ENCODE measurements at places on chromosomes 11 and 22.

- DNase-seq = no peak
These were observed 47.2 kb upstream of the CD5 start for GRCh38 chr11:61054927-61055562.

GRCh38 chr22:29193021-29193420 is 12.7 kb upstream of the EMID1 start:
- DNase-seq = no peak

DNA sequence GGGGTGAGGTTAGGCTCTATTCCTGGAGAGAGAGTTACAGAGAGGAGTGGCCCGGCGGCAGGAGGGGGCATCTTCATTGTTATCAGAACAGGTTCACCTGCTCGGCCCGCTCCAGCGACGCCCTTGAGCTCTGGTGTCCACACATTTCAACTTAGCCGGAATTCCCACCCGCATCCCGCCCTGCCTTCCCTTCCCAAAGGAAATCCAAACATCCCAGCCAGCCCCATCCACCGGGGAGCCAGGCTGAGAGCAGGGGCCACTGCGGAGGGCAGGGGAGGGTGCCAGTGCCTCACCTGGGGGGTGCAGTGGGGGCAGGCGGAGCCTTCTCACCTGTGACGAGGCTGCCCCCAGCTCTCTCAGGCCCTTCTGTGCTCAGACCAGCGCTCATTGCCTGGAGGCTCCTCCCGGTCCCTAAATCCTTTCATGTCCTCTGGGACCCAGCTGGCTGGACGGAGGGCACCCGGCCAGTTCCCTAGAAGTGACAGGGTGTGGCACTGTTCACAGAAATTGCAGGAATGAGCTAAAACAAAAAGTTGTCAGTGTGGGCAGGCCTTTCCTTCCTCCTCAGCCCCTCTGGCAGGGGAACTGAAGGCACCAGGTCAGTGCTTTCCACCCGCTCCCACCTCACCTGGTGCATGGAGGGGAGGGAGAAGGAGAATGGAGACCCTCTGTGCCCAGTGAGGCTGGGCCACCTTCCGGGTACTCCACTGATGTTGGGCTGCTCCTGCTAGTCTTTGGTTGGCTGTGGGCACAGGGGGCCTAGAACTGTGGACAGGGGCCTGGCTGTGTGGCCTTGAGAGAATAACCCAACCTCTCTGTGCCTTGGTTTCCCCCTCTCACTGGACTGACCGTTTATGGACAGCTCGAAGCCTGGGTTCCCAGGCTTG is 2.2 kb upstream of the MRGPRG start:
- DNase-seq = no peak

- DNase-seq = no peak
These were observed 127.3 kb upstream of the TOP3B start for GRCh38 chr22:22109693-22110466.

- DNase-seq = no peak
These were observed 29.4 kb upstream of the TTC36 start for GRCh38 chr11:118497831-118498230.

DNA sequence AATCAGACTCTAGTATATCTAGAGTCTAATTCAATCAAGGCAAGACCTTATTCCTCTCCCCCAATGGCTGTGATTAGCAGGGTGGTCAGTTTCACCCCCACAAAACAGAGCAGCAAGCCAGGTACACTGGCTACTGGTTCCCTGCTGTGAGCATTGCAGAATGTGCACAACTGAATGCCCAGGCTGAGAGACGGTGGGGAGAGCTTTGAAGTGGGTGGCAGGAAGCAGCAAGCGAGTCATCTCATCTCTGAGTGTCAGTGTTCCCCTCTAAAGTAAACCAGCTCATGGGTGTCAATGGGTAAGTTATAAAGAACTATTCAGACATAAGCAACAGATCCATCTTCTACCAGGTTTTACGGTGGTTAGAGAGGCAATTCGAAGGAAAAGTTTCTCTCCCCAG is 37.6 kb downstream of the GAB4 start:
- DNase-seq = no peak

DNA sequence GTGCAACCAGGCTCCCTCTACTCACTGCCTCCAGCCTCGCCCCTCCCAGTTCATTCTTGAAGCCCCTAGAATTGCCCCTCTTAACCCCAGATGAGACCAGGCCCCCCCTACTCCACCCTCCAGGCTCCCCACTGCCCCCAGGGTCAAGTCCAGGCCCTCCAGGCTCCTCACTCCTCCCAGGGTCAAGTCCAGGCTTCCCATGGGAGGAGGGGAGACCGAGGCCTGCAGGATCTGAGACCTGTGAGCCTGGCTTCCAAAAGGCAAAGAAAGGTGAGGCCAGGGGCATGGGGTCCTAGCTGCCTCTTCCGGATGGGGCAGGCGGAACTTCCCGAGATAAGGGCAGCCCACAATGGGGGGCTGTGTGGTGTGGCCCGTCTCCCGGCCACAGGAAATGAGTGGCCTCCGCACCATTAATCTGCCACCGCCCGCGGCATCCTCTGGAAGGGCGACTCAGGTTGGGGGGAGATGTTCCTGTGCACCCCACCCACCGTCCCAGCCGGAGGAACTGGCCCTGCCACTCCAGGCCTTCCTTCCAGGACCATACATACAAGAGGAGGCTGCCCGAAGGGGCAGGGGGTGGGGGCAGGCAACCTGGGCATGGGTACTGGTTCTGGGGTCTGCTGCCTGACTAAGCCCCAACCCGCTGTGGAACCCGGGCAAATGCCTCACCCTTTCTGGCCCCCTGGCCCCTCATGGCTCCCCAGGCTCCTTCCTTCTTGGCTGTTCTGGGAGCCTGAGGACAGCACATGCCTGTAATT is 35.1 kb upstream of the WNT11 start:
- DNase-seq = no peak

DNA sequence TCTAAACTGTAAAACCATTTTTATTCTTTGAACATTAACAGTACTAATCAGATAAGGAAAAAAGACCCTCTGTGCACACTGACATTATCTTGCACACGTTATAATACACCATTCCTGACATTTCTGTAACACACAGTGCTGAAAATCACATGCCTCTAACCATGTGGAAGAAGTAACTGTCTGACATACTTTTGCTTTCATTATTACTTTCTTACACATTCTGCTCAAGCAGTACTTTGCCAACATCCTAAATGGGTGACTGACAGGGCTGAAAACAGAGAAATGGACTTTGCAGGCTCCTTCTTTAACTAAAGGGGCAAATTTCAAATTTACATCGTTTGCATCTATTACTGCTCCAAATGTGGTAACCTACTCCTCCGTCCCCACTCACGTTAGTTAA is 22.8 kb upstream of the TP53AIP1 start:
- DNase-seq = peak; percentile 41

DNA sequence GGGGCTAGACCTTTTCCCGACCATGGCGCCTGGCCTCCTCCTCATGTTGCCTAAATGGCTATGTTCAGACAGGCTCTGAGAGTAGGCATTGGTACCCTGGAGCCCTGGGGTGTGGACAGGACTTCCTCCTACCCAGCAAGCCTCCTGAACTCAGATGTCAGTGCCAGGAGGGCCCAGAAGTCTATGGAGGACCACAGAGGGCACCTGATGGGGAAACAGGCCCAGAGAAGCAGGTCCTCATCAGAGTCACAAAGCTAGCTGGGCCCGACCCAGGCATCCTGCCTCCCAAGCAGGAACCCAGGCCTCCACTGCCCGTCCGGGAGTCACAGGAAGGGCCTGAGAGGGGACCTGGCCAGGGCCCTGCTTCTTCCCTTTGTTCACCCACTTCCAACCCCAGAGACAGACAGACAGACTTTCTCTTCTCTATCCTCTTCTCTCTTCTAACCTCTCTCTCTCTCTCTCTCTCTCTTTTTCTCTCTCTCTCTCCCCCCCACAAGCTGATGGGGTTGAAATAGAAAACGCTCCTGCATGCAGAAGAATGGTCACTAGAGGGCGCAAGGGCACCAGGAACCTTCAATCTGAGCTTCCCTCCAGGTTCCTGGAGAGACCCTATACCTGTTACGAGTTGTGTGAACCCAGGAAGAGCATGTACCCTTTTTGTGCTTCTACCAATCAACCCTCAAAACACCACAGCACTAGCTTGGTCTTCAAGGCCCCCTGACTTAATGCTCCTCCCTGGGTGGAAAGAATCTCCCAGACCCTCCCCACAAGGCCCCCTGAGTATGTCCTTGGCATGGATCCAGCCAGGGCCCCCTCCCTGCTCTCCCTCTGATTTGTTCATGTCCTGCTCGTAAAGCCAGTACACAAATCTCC is 27.1 kb downstream of the ARAP1 start:
- DNase-seq = peak; percentile 91

GRCh38 chr11:28026634-28027290 is 81.2 kb downstream of the KIF18A start:
- DNase-seq = no peak

DNA sequence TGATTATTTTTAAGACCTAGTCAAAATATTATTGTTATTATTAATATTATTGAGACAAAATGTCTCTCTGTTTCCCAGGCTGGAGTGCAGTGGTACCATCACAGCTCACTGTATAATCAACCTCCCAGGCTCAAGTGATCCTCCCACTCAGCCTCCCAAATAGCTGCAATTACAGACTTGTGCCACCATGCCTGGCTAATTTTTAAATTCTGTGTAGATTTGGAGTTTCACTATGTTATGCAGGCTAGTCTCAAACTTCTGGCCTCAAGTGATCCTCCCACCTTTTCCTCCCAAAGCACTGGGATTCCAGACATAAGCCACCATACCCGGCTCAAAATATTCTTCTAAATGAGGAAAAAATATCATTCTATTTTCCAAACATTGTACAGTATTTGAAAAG is 37.0 kb downstream of the SLC36A4 start:
- no peak for DNase-seq

GRCh38 chr22:35742342-35743100 is 24.8 kb downstream of the APOL5 start:
- DNase-seq = no peak

- DNase-seq = no peak
These were observed 1475.5 kb upstream of the TENM4 start for GRCh38 chr11:80916173-80916798.

GRCh38 chr11:95991545-95991944 is 67.6 kb upstream of the MTMR2 start:
- DNase-seq = no peak

DNA sequence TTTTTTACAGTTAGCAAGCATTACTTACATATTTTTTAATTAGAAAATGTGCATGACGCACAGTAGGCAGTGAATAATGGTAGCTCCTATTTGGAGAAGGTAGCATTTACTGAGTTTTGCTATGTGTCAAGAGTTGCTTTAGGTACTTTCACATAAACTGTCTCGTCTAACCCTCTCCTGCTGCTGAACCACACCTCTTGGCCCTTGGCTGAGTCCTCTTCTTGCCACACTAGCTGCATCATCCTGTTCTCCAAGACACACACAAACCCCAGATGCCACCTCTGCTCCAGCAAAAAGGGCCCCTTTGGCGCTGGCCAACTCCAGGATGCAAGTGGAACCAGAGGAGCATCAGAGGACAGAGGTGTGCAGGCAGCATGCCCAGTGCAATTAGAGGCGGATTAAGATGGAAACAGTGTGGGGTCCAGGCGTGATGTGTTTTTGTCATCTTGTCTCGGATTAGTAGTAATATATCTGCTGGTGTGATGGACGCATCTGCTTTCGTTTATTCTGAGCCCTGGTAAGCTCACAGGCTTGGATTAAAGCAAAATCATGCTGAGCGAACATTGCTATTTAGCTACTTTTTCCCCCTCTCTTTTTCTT is 367.0 kb upstream of the CADM1 start:
- DNase-seq = no peak

- DNase-seq = no peak
These were observed 9.4 kb downstream of the INPPL1 start for GRCh38 chr11:72233773-72234513.

- DNase-seq = no peak
These were observed 385 bp downstream of the TST start for GRCh38 chr22:37018815-37019308.

DNA sequence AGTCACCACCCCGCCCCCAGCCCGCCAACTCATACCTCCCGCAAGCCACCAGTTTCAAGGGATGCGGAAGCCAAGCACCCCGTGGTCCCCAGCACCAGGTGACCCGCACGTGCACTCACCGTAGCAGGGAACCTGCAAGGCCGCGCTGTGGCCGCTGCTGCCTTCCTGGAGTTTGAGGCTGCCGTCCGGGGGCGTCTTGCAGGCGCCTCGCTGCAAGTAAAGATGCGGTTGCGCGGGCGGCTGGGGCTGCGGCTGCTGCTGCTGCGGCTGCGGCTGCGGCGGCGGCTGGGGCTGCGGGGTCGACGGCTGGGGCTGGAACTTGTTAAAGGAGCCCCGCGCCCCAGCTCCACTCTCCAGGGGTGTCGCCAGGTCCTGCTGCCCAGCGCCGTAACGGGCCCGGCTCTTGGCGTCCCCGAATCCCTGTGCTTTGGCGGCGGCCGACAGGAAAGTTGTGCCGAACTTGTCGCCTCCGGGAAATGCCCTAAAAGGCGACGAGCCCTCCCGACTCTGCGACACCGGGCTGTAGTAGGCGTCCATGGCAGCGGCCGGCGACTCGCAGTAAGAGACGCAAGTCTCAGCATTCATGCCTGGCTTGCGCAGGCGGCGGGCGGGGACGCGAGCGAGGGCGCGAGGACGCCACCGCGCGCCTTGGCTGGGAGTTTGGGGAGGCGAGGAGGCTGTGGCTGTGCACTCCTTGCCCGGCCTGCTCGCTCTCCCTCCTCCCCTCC is at the start of gene ALX4:
TSS of gene ALX4 (minus strand) at position 662 of the 728 bp plus-strand sequence. CDS start at position 585, 77 bp downstream.
- DNase-seq = peak; percentile 65

DNA sequence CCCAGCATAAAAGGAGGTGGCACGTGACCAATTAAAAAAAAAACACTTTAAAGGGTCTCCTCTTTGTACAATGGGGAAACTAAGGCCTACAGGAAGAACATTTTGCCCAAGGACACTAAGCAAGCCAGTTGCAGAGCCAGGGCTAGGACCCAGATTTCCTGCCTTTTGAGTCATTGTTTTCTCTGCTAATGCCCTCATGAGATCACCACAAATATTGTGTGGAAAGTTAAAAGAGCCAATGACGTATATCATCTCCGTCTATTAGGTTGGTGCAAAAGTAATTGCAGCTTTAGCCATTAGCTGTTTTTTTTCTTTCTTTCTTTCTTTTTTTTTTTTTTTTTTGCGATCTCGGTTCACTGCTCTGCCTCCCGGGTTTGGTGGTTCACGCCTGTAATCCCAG is 24.1 kb upstream of the LRRC32 start:
- DNase-seq = no peak

DNA sequence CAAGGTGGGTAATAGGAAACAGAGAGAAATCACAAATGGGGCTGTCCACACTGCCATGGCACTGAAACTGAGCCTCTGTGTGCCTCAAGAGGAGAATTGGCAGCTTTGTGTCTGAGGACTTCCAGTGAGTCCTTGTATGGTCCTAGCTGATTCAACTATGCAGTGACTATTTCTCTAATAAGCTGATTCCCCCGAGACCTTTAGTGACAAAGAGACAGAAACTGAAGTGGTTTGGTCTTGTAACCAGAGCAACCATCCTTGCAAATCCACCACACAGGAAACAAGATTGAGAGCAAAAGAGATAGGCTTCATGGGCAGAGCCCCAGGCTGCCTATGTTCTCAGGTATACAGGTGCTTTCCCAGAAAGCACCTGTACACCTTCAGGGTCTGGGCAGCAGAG is 1038.5 kb downstream of the NTM start:
- no peak for DNase-seq

DNA sequence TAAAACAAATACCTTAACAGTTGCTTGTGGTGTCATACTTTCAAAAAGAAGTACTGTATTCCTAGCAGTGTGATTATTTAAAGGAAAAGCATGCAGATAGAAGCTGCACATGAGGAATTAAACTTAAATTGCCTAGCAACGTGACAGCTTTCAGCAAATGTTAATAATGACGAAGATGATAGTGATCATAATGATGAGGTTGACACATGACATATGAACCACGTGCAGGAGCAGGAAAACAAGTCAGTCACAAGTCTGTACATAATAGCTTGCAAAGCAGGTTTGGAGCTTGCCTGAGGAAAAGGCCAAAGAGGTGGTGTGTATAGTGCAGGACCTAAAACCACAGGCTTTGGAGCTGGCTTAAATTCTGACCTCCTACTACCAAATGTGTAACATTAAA is 30.6 kb upstream of the PIK3C2A start:
- DNase-seq = no peak

All from B cell (primary cell).